ENCODE measurements at places on chromosomes 2 and 18. TPM values are rescaled to one million over a fixed set of nuclear protein-coding genes. Genes with fewer than 3 reads are reported as not detected.

Gene TMEM182
- total RNA-seq = 5.8 TPM

Gene CNGA3
- total RNA-seq = not detected

DNA sequence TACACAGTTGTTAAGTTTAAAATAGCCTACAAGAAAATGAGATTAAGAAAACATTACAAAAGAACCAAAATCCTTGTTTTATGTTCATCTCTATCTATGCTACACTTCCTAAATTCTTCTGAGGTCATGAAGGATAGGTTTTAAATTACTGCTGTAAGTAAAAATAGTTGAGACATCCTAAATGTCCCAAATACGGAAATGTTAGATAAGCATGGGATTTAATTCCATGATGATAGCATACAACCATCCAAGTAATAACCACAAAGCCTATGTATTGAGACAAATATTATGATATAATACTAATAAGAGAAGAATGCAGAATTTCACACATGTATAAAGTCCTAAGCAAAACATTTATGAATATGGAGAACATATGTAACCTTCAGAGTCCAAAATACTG is 34.1 kb downstream of the PIEZO2 start:
- no peak for DNase-seq

- DNase-seq = no peak
These were observed 17.4 kb upstream of the TP53I3 start for GRCh38 chr2:24101992-24102391.

GRCh38 chr2:2742726-2743125 is 411.7 kb upstream of the MYT1L start:
- DNase-seq = no peak

DNA sequence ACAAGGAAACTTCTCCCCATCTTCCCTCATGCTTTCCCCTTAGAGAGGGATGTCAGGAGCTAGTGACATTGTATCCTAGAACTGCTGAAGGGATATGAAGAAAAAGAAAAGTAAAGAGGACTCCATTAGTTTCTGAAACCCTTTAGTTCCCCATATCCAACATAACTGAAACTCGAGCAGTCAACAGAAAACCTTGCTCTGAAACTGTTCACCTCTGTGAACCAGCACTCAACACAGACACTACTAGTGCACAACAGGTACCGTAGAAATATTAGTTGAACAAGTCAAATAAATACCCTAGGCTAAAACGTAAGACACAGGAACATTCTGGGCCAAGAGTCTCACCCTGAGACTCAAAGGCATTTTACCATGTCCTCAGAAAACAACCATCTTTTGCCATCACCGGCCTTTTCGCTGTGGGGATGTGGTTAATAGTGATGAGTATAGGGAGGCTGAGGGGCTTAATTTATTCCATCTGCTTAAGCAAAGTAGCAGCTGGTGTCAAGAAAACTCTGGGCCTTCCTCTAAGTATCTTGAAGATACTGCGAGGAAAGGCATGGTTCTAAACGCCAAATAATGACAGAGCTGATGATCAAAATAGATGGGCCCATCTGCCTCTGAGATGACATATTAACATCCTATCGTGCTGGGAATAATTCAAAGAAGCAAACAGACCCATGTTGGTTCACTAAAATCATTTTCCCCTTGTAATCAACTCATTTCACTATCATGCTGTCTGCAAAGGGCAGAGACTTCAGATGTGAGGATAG is 156.8 kb downstream of the STK39 start:
- DNase-seq = no peak

DNA sequence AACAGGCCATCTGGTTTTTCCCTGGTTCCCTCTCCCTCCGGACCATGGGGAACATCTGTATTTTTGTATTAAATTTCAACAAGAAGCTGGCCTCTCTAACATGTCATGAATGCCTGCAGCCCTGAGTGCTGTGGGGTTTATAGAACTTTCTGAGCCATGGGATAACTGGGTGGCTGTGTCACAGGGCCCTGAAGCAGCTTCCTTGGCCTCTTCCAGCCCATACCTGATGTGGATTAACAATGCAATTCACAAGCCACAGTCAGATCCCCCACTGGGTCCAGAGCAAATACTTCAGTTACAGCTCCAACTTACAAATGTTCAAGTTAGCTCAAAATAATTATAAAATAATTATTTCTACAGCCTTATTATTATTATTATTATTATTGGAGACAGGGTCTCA is 307.8 kb upstream of the CELF4 start:
- no peak for DNase-seq

- DNase-seq = no peak
These were observed 678.7 kb downstream of the PLCL1 start for GRCh38 chr2:198483051-198483450.
